Hematopoietic multipotent progenitor cell treated with erythropoietin and hydrocortisone succinate and interleukin-3 and kit ligand, for 15 days (in vitro differentiated cells): ENCODE measurements at places on chromosomes 12 and 14.
A peak's percentile ranks its signal among the peaks of the same experiment; 100 is the strongest.

- DNase-seq: no peak
These were observed 4.3 kb upstream of the PAPLN start for GRCh38 chr14:73232984-73233383.

DNA sequence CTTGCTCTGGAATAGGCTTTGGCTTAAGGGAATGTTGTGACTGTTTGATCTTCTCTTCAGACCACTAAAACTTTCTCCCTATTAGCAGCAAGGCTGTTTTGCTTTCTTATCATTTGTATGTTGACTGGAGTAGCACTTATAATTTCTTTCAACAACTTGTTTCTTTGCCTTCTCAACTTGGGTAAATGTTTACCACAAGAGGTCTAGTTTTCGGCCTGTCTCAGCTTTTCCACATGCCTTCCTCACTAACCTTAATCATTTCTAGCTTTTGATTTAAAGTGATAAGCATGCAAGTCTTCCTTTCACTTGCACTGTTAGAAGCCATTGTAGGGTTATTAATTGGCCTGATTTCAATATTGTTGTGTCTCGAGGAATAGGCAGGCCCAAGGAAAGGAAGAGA, 126.7 kb upstream of the AEBP2 start:
- DNase-seq: no peak

DNA sequence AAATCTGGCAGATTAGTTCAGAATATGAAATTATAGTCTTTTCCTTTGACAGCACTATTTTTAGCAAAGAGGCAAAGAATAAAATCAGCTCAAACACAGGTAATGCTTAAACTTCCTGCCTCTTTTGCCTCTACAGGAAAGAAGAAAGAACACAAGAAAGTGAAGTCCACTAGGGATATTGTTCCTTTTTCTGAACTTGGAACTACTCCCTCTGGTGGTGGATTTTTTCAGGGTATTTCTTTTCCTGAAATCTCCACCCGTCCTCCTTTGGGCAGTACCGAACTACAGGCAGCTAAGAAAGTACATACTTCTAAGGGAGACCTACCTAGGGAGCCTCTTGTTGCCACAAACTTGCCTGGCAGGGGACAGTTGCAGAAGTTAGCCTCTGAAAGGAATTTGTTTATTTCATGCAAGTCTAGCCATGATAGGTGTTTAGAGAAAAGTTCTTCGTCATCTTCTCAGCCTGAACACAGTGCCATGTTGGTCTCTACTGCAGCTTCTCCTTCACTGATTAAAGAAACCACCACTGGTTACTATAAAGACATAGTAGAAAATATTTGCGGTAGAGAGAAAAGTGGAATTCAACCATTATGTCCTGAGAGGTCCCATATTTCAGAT, 17.4 kb downstream of the TMPO start:
- peak; percentile 67 for DNase-seq

GRCh38 chr12:111828338-111828979, 13.6 kb upstream of the MAPKAPK5 start:
- no peak for DNase-seq
